Muscle of leg (tissue), 16 donors: ENCODE measurements at places on chromosomes 7 and 10.
A peak's percentile ranks its signal among the peaks of the same experiment; 100 is the strongest.

GRCh38 chr10:125231813-125232475, 71.6 kb upstream of the CTBP2 start:
- DNase-seq = no peak

DNA sequence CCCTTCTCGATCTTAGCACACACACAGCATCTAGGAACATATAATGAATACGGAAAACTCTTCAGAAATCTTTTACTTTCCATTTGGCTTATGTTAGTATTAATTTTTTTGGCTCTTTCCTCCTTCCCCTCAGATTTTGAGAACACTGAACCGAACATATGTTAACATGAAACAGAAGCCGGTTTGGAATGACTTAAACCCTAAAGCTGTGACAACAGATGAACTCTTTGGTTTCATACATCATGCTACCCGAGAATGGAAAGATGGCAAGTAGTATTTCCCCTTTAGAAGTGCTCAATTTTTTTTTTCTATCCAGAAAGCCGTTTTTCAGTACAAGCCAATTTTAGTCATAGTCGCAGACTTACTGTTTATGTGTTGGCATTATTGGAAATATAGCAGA, 164.7 kb downstream of the DNAH11 start:
- peak; percentile 2 for DNase-seq

DNA sequence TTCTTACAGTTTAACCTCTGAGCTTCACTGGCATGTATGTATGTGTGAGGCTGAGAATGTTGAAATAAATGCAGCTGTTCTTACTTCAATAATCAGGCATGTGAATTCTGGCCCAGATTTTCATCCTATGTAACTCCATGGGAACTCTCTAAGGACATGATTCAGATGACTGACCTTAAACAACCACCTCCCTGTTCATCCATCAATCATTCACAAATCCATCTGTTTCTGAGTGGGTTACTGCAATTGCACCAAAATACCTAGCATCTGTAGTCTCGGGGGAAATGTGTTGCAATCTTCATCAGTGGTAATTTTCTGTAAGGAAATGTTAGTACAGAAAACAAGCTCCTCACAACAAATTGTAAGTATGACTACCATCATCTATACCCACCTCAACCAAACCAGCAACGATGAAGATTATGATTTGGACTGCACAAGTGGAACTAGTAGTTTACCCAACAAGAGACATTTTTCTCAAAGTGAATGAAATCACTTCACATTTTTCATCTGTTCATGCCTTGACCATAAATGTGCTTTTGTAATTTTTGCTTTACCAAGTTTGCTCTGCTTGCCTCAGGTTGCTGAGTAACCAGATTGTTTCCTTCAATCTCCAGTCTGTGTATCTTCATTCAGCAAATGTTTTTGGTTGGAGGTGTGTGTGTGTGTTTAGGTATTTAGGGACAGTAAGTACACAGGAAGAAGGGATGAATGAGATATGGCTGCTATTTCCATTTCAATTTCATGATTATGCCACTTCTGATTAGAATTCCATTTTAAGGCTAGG, 65.7 kb upstream of the FZD8 start:
- peak; percentile 97 for DNase-seq

DNA sequence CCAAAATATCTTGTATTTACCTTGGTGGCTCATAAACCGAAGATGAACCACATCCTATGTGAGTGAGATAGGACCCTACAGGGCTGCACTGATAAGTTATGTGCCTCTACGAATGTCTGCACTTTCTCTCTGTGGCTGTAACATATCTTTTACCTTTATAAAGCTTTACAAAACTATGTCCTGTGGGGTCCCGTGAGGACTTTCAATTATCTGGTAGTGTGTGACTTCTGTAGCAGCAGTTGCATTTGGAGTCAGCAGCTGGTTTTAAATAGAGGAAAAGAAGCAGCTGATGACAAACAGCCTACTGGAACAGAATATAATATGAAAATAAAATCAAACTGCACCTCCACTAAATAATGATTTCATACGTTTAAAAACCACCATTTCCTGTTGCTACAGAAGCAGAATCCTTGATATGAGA, 222.4 kb upstream of the GNAI1 start:
- DNase-seq = no peak

GRCh38 chr7:111232249-111233084, 141.5 kb downstream of the LRRN3 start:
- DNase-seq = no peak

GRCh38 chr10:31678575-31679516, 249.8 kb downstream of the ARHGAP12 start:
- DNase-seq = peak; percentile 70

GRCh38 chr10:62653254-62653653, 151.3 kb upstream of the ADO start:
- DNase-seq = peak; percentile 27

- DNase-seq = no peak
Measured at GRCh38 chr7:45446195-45446944, 127.8 kb upstream of the ADCY1 start.

DNA sequence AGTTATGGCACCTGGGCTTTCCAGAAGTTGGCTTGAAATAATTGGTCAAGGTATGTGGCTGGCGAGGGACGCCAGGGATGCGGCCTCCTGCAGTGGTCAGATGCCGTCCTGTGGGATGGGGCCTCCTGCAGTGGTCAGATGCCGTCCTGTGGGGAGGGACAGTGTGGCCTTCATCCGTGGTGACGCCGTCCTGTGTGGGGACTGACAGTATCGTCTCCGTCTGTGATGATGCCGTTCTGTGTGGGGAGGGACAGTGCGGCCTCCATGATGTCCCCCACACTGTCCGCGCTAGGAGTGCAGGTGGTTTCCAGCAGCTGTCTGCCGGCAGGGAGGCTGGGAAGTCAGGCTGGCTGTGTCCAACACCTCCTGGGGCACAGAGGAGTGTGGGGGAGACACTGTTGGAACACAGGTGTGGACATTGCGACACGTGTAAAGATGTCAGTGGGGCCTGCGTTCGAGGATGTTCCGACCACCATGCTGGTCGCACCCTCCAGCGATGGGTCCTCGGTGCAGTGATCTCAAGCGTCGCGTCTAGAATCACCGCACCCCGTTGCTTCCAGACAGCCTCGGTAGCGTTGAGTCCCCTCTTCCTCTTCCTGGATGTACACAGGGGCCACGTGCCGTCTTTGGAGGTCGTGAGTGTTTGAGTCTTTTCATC, 52.6 kb downstream of the INPP5A start:
- no peak for DNase-seq
